Muscle of arm (tissue), 14 donors: ENCODE measurements at places on chromosomes 3 and 15.
A peak's percentile ranks its signal among the peaks of the same experiment; 100 is the strongest.

DNA sequence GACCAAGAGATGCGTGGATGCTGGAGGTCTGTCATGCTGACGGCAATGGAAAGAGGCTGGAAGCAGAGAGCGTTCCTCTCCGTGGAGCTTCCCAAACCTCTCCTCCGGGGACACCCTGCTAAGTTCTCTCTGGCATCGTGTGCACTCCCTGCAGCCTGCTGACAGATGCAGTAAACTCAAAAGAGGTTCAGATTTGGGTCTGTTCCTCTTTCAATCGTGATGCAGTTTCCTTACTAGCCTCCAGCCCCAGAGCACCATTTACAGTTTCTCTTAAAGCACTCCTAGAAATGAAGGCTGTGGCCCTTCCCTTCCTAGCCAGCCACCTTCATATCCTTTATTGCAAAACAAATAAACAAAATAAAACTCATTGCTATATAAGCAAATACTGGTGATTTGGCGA, 47.3 kb upstream of the LRRC58 start:
- DNase-seq = no peak

- DNase-seq = no peak
These were observed 546.8 kb downstream of the TBL1XR1 start for GRCh38 chr3:176650478-176650877.

DNA sequence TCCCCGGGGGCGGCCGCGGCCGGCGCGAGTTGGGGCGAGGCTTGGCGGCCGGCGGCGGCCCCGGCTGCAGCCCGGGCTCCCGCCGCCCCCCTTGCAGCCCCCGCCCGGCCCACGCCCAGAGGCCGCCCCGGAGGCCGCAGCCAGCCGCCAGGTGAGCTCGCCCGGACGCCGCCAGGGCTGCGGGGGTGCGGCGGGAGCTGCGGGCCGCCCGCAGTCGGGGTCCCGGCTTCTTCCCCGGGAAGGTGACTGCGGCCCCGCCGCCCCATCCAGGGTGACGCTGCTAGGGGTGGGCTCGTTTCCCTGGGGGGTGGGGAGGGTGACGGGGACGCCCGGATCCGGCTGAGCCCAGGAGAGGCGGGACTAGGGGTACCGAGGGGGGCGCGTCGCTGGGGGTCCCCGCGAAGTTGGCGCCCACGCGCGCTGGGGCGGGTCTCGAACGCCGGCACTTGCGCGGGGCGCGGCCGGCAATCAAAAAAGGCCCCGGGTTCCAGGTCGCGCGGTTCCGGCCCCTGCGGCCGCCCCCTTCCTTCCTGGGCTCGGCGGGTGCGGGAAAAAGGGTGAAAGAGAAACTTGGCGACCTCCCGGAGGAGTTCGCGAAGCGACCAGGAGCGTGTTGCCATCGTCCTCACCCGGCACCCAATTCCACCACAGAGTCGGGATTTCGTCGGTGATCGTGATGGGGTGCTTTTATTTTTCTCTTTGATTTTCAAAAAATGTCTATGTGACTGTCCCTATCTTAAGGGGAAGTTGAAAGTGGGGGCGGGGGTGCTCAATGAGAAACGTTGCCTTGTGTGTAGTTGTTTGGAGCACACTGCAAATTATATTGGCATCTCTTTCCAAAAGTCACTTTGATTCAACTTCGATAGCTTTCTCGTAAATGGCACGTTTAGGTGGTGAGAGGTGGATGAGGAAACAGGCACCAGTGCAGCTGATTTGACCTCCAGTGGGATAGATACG, 619 bp downstream of the ATXN7 start:
- peak; percentile 27 for DNase-seq

DNA sequence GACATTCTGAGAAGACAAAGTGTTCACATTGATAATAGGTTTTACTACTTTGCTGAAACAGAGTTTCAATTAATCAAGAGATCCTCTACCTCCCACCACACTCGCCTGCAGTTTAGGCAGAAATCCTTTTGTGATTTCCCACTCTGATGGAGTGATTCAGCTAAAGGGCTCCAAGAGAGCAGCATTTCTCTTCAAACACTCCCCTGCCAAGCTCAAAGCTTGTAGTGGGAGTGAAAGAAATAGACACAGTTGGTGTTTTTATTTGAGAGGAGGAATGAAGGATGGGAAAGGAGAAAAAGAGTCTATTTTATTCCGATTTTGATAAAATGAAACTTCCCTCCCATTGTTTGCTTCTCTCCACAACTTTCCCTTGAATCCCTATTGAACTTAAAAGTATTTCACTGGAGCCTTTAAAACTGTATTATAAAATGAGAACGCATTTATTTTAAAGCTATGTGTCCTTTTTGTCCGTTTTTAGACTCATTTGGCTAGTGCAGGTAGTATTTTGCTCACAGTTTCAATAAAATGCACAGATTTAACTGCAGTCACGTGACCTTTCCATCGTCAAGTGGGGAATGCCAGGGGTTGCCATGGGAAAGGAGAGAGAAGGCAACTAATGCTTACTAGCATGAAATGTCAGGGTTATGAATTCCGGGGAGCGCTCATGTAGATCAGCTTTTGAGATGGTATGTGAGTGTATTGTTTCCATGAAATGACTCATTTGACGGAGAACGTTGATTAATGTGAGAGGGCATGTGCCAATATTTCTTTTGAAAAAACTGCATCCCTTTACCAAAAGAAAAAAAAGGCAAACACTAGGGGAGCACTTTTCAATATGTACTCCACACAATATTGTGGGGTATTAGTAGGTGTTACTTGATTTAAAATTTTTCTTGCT, 7.7 kb upstream of the OSBPL11 start:
- no peak for DNase-seq

DNA sequence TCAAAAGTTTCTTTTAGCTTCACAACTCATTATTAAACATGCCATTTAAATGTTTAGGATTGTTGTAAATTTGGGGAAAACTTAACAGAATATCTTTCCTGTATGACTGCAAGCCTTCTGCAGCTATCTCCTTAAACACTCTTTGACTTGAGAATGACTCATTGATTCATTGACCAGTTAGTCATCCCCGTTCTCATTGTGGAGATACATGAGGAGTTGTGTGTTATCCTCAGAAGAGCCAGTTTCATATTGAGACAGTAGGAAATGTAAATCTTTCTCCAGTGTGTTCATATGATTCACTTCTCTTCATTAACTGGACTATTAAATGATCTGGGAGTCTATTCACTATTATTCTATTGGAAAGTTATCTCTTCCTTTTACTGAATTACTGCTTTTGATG, 83.0 kb downstream of the CRYGS start:
- DNase-seq = no peak

- DNase-seq = no peak
These were observed 24.8 kb upstream of the PPIB start for GRCh38 chr15:64187396-64188191.

GRCh38 chr3:129577925-129578786, 28.3 kb downstream of the PLXND1 start:
- DNase-seq = no peak

- no peak for DNase-seq
These were observed 9.2 kb downstream of the CKMT1A start for GRCh38 chr15:43702701-43703424.
